Stimulated activated CD8-positive, alpha-beta memory T cell treated with anti-CD3 and anti-CD28 coated beads, Interleukin-15, amount 100 ng/mL, for 4 hours (primary cell): ENCODE measurements at places on chromosomes 2 and 18.

DNA sequence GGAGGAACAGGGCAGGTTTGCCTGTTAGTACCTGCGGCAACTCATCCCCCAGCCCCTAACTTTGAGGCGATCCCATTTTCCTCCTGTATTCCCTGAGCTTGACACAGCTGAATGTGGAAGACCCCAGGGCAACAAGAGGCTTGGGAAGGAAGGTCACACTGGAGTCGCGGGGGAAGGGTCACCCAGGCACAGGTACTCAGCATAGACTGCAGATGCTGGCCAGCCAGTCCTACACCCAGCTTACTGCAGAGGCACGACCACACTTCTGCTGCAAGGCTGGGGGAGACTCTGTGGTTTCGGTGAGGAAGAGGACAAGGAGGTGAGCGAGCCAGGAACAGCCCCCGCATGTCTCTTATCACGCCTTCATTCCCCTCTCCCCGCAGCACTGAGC is 91.5 kb downstream of the MALT1 start:
- no peak for DNase-seq

GRCh38 chr18:38940863-38941531 is 1375.4 kb upstream of the CELF4 start:
- no peak for DNase-seq

- no peak for DNase-seq
Measured at GRCh38 chr2:15931319-15931890, 8.9 kb upstream of the MYCN start.

GRCh38 chr2:120424274-120424796 is 78.4 kb downstream of the INHBB start:
- no peak for DNase-seq

- DNase-seq = no peak
Measured at GRCh38 chr2:203989521-203989920, 53.0 kb downstream of the ICOS start.

- DNase-seq = no peak
Measured at GRCh38 chr2:197784956-197785941, at the start of gene BOLL. TSS of gene BOLL (minus strand) at chr2:197785319. CDS start at chr2:197781850, 3,469 bp downstream.

GRCh38 chr2:51013079-51013932 is 18.6 kb downstream of the NRXN1 start:
- no peak for DNase-seq
